ENCODE measurements at places on chromosomes 3 and 15.

DNA sequence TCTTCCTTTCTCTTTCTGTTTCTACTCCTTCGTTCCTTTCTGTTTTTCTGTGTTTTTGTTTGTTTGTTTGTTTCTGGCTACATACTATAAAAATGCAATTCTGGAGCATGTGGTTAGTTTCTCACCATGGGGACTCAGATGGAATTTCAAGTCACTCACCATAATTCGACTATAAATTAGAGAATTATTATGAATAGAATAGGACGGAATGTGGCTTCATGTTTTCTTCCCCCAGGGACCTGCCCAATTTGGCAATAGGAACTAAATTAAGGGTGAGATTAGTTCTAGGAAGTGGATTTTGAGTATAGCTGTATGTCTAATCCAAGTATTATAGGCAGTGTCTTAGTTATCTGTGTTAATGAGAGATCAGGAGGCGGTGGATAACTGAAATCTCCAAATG, 96.9 kb downstream of the THSD4 start:
- no peak for DNase-seq

DNA sequence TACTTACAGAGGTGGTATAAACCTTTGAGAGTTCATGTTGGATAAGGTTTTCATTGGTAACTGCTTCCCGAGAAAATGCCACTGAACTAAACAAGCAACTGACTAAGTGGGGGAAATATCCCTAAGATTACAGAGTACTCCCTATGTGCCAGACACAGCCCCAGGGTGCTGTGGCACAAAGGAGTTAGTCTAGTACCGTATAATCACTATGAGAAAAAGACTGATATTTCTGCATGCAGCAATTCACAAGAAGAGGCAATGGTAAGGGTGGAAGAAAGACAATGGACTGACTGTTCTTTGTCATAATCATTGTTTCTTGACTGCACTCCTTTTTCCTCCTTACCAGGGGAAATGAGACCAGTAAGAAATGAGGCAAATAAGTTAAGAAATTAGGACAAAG, 20.0 kb upstream of the SLC25A26 start:
- no peak for DNase-seq

DNA sequence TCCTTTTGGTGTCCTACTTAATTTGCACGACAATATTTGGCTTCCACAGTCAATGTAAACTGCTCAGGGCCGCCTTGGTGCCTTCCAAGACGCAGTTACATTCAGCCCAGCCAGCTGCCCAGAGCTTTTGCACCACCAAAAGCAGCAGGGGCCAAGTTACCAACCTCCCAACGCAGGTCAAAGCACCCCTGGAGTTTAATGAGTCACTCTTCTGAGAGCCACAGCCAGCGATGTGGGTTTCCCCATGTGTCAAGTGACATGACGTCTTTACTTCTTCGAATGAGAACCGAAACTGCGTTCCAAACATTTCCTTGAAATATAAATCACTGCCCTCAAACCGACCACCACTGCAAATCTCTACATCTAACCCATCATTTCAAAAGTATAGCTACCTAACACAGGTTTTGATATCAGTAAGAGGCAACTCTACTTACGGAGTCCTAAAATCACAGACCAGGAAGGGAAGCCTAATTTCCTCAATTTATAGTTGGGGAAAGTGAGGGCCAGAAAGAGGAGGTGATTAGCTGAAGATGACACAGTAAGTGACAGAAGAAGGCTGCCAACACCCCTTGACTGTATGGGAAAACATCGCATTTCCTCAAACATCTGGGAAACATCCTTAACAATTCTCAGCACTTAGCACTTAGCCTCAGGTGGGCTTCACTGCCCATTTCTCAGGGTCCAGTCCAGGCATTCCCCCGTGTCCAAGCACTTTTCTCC, 24.5 kb downstream of the MB21D2 start:
- peak; percentile 78 for DNase-seq

DNA sequence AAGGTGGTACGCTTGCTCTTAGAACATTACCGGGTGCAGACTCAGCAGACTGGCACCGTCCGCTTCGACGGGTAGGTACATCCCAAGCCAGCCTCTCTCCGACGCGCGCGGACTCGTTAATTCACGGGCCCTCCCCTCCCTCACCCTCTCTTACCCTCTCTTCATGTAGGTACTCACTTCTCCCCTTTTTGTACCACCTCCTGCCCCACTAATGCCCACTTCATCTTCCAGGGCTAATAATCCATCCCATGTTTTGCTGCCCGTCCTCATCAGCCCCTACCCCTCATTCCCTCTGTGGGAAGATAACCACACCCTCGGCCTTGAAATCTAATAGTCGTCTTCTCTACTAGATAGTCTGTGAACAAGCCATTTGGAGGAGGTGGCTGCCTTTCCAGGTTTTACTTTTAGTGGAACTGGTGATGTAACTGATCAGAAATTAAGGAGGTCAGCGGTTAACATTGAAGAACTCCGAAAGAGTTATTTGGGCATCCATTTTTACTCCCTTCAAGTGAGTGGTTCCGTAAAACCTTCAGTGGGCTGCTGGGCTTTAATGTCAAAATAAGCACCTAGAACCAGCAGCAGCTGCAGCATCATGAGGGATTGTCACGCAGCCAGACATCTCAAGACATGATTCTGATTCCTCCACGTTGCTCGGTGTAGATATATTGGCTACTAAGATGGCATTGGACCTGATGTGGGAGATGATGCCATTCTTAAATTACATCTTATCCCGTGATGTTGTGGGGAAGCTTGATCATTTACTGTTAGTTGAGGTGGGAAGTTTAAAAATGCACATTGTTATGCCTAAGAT, 1.3 kb downstream of the FEM1B start:
- no peak for DNase-seq

DNA sequence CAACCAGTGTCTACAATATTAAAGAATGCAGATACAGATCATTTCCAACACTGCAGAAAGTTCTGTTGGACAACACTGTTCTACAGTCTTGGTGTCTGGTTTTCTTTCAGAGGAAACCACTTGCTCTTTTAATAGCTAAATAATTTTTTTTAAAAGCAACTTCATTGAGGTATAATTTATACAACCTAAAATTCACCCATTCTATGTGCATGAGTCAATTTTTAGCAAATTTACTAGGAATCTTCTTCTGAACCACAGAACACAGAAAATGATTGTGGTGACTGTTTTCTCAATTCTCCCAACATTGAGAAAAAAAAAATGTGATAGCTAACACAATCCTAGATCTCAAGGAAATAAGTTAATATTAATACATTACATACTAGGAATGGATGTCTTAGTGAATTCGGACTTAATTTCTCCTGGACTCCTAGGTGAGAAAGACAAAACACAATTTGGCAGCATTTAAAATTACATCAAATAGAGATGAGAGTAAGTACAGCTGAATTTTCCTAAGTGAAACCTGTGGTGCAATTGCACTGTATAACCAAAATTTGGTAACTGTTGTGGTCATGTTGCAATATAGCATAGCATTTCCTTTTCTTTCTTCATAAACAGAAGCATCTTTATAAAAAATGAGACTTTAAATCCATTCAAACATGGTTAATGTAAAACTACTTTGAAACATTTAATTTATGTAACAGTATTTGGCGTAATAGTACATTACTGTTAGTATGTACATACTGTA, 15.3 kb upstream of the PLCL2 start:
- no peak for DNase-seq

- DNase-seq = no peak
Measured at GRCh38 chr3:160869825-160870224, 113.8 kb downstream of the PPM1L start.

DNA sequence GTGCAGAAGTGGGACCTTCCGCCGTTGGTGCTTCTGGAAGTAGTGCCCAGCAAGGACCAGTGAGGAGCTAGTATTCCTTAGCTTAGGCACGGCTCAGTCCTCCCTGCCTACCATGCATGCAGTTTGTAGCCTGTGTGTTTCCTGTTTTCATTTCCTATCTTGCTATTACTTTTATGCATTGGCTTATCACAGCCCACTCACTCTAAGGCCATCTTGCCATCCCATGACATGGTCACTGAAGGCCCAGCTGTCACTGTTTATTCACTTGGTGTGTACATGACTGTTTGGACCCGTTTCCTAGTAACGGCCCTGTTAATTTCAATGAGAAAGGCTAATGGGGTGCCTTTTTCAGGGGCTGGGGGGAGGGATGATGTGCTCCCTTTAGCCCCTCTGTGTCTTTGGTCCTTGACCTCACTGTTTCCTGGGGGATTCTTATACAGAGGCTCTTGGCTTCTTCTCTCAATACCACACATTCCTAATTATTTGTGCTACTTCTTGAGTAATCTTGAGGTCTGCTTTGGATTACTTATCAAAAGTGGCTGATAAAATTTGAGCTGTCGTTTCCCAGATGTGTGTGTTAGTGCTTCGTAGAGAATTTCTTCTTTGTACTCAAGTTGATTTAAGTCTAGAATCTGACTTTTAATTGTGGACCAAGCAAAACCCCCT, 24.5 kb upstream of the TRAK1 start:
- no peak for DNase-seq

- DNase-seq = no peak
Measured at GRCh38 chr3:191301017-191301416, 28.2 kb upstream of the CCDC50 start.

GRCh38 chr3:64490180-64490724, 197.5 kb downstream of the ADAMTS9 start:
- no peak for DNase-seq

DNA sequence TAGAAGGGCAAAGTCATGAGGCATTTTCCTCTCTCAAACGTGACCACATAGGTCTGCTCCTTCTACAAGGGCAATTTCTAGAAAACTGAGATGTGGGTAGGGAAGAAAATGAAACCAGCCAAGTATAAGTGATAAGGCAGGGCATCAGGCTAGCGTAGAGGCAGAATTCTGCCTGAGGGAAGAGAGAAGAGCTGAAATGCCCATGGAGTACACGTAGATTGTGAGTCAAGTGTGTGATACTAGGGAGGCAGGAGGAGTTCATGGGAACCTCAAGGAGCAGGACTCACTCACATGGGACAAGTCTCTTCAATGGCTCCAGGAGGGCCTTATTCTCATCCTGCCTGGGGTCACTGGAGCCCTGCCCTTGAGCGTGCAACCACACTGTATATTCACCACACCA, 34.9 kb upstream of the PPP4R2 start:
- DNase-seq = no peak

GRCh38 chr3:32406486-32407408, 15.1 kb downstream of the CMTM7 start:
- DNase-seq = no peak

DNA sequence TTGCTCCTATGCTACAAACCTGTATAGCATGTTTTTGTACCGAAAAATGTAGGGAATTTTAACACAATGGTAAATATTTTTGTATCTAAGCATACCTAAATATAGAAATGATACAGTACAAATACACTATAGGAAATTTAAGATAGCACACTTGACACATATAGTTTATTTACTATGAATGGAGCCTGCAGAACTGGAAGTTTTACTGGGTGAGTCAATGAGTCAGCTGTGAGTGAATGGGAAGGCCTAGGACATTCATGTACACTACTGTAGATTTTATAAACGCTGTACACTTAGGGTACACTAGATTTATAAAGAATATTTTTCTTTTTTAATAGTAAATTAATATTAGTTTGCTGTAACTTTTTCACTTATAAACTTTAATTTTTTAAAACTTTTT, 707.7 kb upstream of the EPHA6 start:
- DNase-seq = no peak

DNA sequence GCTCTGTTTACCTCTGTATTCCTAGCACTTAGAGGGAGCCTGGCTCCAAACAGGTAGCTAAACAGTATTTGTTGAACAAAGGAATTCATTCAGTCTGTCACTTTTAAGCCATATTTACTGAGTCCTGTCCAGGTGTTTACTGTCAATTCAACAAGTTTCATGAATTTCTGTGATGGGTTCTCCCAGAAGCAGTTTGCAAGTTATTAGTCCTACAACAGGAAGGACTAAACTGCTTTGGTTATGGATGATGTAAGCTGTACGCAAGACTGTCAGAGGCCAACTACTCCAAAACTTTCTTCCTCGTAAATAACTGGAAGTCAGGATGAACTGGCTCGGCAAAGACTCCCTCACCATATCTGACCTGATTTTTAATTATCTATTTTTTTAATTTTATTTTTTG, 25.1 kb downstream of the STIMATE start:
- no peak for DNase-seq

GRCh38 chr3:63519426-63519825, 133.0 kb upstream of the SNTN start:
- DNase-seq = no peak

DNA sequence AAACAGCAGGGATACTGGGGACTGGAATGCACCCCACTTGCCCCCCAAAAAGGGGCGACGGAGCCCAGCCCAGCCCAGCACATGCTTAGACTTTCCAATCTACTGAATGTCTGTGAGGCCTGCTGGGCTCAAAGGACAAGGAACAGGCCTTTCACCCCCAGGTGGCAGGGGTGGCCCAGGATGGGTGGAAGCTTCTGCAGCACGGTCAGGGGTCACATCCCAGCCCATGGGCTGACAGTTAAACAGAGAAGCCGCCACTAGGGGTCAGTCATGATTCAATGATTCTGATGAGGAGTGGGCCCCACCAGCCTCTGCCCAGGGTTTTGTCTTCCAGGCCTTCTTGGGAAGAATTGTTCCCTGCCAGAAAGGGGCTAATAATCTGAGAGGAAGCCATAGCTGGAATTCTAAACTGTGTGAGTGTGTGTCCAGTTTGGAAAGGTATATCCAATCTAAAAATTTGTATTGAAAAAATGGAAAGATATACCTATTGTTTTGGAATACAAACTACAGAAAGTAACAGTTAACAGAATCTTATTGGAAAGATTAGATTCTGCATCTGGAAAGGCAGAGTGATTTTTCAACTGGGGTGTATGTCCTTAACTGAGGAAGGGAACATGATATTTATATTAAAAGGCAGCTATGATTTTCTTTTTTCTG, 2.2 kb downstream of the CHRNB4 start:
- no peak for DNase-seq

DNA sequence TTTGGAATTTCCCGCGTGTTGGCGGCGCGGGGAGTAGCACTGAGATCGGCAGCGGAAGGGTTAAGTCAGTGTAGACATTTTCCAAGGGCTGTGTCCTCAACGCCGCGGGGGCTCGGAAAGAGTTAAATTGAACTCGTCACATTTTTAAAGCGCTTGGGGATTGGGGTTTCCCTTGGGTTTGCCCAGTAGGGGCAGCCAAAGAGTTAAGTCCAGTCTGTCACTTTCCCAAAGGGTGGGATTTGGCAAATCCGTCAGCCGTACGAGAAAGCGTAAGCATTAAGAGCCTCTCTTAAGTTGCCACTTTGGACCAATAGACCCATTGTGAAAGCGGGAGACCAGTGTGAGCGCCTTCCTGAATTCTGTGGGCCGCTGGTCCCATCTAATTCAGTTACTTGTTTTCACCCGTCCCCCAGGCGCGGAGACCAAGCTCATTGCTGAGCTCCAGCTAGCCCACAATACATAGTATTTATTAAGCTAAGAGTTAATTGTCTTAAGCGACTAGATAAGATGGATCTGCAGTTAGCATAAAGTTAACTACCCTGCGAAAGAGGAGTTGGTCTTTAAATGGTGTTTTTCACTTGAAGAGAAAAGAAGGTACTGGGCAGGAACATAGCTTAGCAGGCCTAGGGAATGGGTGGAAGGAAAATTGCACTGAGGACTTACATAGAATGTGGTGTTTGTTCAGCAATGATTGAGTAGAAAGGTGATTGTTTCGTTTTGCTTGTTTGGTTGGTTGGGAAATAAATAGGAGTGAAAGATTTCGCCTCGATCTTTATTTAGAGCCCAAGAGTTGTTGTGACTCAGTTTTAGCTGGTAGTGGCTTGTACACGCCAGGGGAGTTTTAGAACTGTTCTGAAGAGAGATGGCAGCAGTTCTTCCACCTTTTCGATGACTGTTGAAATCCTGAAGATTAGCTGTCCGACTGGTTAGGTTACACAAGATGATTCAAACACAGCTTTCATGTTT, 932 bp downstream of the ARL8B start:
- peak; percentile 68 for DNase-seq

GRCh38 chr3:77467702-77468625, 428.1 kb downstream of the ROBO2 start:
- DNase-seq = peak; percentile 59
